IPS DF 19.7 (cell line): ENCODE measurements at places on chromosomes 4 and X.
A peak's percentile ranks its signal among the peaks of the same experiment; 100 is the strongest.

DNA sequence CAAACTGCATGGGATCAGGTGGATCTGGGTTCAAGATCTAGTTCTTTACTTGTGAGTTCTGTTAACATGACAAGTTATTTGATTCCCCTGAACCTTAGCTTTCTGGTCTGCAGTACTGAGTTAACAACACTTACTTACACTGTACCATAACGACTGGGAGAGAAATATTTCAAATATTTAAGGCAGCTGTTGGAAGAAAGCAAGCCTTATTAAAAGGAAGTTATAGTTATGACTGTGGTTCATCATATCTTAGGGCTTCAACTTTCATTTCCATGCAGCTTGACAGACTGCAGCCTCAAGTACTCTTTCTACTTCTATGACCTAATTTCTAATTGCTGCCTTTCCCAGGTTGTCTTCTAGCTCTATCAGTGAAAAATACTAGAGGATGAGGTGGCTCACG lies 40.0 kb upstream of the PDGFRA start:
- no peak for DNase-seq

- DNase-seq, result no peak
Observed at GRCh38 chr4:112426416-112426815, 89.6 kb downstream of the NEUROG2 start.

GRCh38 chr4:163273922-163274321 lies 58.5 kb downstream of the NPY1R start:
- no peak for DNase-seq

DNA sequence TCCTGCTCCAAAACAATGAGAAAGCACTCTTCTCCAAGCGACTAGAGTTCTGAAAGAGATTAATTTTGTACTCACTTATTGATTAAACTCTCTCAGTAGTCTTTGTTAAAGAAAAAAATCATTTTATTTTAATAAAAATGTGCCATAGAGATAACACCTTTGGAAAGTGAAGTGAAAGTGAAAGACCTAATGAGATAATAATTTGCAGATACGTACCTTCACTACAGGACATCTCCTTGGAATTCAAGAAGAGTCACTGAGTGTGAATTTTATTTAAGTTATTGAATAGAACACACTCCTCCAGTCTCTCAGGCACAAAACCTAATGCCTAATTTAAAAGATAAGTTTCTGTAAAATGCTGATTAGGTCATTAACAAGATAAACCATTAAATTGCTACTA lies 1070.6 kb upstream of the GRID2 start:
- DNase-seq, result no peak

DNA sequence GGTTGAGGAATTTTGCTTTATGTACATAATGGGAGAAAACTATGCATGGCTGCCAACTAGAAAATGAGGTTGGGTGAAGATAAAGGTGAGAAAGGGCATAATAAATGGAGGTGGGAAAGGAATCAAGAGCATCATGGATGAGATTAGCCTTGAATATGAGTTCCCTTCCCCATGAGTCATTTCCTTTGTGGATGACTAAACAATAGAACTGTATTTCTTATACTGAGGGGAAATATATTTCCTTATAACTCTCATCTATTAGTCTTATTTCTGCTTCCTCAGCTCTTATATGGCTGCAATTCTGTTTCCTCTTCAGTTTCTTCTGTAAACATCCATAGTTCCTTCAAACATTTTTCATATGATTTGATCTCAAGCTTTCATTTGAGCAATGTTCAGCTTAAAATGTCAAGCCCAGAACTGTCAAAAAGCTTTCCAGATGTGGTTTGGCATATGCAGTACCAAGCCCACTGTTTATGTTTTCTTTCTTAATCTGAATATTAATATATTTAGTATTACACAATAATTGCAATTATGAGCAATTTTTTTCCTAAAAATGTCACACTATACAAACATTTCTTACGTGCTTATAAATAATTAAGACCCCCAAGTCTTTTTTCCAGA lies 100.7 kb upstream of the GRPR start:
- DNase-seq, result no peak

- DNase-seq, result no peak
Observed at GRCh38 chr4:150297861-150298474, 219.7 kb downstream of the DCLK2 start.

GRCh38 chrX:1463581-1463980 lies 10.9 kb upstream of the ASMTL start:
- DNase-seq, result no peak

DNA sequence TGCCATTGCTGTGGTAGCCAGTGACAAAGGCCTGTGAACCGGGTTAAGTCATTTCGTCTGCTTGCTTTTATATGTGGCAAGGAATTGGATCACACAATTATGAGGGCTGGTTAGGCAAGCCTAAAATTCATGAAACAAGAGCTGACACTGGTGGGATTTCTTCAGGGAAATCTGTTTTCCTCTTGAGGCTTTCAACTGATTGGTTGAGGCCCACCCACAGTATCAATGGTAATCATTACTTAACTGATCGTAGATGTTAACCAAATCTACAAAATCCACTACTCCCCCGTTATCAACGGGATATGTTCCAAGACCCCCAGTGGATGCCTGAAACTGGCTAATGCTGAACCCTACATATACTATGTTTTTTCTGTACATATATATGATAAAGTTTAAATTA lies 13.0 kb downstream of the RBMX2 start:
- DNase-seq, result no peak

GRCh38 chrX:101383679-101384205 lies 2.2 kb downstream of the BTK start:
- DNase-seq, result no peak

DNA sequence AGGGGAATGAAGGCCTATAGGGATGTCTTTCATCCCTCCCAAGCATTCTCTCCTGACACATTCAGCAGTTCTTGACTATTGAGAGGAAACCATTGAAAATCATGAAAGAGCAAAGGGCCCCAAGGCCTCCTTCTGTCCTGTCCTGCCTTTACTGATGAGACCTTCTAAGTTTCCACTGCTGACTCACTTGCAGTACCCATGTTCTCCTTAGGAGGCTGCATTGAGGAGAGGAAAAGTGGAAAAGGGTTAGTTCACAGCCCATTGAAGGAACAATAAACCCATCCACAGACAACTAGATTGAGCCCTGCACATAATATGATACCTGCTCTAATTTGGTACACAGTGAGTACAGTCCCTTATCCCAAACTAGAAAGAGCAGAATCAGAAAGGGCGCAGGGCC lies 115.1 kb upstream of the PNPLA4 start:
- DNase-seq, result no peak

DNA sequence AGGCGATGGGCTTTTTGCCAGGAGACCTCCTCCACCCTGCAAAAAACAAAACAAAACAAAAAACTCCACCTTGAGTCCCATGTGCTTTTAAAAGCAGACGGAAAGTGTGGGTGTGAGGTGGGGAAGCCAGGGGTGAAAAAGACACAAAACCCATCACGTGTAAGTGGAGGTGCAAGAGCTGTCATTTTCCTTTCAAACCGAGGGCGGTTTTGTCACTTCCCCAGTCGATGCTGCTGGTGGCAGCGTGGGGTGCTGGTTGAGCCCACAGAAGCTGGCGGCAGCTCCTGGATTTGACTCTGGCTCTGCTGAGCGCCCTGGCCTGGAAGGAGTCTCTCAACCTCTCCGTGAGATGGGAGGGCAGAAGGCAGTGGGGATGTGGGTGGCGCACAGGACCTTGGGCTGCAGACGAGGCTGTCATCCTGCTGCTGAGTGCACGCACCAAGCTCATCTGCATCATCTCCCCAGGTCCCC lies 110.0 kb downstream of the PSAPL1 start:
- no peak for DNase-seq

DNA sequence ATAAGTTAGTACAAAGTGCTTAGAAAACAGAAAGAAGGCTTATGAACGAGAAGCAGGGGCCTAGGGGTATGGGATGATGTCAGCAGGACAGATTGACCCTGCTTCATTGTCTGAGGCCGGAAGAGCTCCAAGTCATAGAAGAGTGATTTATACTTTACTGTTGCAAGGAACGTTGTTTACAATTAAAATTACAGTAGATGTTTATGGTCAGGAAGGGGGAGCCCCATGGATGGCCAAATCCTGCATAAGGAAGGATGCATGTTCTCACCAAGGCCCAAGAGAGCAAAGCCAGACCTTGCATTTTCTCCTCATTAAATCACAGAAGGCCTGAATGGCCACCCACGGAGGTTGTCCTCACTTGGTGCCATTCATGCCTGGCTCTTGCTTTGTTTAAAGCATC lies 115.3 kb downstream of the LDB2 start:
- DNase-seq, result no peak

DNA sequence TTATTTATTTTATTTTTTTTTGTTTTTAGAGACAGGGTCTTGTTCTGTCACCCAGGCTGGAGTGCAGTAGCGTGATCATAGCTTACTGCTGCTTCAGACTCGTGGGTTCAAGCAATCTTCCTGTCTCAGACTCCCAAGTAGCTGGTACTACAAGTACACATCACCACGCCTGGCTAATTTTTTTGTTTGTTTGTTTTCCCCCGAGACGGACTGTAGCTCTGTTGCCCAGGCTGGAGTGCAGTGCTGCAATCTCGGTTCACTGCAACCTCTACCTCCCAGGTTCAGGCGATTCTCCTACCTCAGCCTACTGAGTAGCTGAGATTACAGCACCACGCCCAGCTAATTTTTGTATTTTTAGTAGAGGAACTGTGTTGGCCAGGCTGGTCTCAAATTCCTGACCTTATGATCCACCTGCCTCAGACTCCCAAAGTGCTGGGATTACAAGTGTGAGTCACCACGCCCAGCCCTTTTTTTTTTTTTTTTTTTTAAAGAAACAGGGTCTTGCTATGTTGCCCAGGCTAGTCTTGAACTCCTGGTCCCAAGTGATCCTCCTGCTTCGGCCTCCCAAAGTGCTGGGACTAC lies 32.2 kb downstream of the COPS4 start:
- DNase-seq, result no peak

- no peak for DNase-seq
Observed at GRCh38 chrX:64195862-64196261, 9.6 kb downstream of the AMER1 start.

- no peak for DNase-seq
Observed at GRCh38 chr4:128979934-128980333, 113.4 kb downstream of the SCLT1 start.

- DNase-seq, result no peak
Observed at GRCh38 chr4:15658136-15658770, 3.1 kb upstream of the FBXL5 start.

GRCh38 chr4:172998527-172999469 lies 169.8 kb upstream of the GALNT7 start:
- DNase-seq, result no peak

DNA sequence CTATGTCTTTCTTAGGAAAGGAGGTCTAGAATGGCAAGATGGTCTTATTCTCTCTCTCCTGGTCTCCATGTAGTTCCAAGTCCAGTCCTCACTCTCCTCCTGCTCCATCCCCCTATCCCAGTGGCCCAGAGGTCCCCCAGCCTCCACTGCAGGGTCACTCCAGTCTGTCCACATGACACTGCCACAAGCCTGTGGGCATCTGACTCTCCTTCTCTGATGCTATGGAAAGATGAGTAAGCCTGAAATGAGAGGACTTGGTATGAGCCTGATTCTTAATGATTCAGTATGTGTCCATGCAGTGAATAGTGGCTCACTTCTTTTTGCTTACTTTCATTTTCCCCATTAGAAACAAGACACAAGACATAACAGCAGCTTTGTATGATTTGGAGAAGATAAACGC lies 516.8 kb upstream of the ADGRL3 start:
- no peak for DNase-seq

- no peak for DNase-seq
Observed at GRCh38 chr4:159101988-159102621, 774 bp upstream of the RAPGEF2 start.

DNA sequence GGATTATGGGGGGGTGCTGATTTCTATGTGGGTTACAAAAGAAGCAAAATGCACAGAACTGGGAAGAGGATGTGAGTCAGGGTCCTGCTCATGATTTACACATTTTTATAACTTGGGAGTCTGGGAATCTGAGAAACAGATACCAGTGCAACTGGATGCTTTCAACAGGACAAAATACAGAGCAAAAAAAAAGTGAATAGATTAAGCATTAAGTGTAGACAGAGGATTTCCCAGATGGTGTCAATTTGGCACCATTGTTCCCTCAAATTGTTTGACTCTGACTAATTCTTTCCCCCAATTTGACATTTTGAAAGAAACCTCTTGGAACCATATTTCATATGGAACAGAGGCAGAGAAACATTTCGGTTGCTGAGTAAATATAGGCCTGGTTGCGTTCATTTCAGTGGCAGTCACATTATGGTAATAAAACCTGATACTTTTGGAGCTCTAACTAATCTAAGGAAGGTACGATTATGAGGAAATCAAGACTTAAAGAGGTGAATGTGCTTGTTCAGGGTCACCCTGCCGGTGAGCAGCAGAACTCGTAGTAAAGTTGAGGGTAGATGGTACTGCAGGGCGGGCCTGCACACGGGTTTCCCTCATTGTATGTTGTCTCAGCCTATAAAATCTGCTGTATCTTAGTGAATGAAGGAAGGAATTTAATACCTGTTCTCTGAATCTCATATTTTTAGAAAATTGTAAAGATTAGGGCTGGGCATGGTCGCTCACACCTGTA lies 18.7 kb upstream of the CDKL5 start:
- no peak for DNase-seq

DNA sequence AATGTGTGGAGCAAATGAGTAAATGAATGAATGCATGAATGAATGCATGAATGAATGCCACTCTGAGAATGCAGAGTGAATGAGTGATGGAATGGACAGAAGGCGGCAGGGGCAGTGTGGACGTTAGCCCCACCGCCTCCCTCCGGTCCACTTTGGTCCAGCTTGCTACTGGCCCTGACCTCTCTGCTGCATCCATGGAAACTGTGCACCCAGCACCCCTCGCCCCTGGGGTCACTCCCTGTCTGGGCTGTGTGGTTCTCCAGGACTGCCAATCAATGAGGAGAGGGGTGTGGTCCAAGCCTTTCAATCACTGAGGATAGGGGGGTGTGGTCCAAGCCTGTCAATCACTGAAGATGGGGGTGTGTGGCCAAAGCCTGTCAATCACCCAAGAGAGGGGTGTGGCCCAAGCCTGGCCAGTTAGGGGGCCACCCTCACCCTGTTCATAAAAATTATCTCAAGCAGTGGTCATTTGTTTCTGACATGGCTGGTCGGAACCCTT lies 39.2 kb upstream of the ASMTL start:
- DNase-seq, result peak; percentile 56

DNA sequence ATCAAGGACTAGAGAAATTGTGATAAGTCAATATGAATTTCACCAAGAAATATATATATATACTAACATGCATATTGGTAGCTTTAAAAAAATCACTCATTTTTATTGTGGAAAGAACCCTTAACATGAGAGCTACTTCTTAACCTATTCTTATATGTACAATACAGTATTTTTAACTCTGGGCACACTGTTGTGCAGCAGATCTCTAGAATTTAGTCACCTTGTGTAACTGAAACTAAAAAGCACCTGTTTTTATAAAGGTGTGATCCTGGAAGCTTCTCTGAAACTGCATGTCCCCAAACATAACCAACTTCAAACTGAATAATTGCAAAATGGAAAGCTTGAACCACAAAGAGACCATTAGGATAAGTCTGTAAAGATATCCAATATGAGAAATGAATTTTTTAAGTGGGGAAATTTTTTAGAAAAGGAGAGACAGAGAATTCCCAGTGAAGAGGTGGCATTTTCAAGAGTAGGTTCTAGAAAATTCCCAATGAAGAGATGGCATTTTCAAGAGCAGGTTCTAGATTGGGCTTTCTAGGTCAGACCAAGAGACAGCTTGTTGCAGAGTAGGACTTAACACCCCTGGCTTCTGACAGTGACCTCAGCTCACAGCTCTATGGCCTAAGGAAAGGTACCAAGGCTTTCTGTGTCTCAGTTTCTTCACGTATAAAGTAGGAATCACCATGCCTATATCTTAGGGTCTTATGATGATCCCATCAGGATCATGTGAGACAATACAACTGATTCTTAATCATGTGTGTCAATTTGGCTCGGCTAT lies 22.0 kb upstream of the PPARGC1A start:
- no peak for DNase-seq
